ENCODE measurements at places on chromosomes 2 and 18.

- DNase-seq: no peak
Observed at GRCh38 chr2:101204400-101205115, 48.1 kb upstream of the CNOT11 start.

GRCh38 chr2:129759472-129760010 lies 219.9 kb upstream of the RAB6C start:
- no peak for DNase-seq

GRCh38 chr2:234771980-234772732 lies 179.7 kb upstream of the SH3BP4 start:
- DNase-seq: no peak

DNA sequence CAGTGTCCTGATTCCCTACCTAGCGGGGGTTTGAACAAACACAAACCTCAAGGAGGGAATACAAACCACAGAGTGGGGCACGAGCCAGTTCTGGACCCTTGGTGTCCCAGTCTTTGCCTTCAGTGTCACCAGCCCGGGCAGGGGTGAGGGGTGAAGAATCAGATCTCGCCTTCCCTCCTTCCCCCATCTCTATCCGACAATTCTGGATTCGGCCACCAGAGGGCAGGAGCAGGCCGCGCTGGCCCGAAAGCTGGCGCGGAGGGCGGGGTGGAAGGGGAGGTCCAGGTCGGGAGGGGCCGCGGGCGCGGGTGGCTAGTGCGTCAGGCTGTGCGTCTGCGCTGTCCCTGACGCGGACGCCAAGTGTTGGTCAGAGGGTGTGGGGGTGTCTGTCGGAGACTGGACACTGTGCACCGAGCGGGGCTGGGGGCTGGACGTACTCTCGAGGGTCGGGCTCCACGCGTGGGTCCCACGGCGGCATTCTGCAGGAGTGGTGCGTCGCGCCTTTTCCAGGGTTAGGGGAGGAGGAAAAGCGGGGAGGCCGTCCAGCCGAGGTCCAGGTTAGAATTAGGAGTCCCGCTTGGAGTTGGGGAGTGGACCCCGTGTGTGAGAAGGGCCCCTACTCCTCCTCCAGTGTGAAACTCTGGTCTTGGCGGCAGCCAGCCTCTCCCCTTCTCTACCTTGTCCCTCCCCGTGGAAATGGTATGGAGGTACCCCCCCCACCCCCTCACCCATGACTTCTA lies 2.9 kb upstream of the CRYBA2 start:
- DNase-seq: peak; percentile 62

DNA sequence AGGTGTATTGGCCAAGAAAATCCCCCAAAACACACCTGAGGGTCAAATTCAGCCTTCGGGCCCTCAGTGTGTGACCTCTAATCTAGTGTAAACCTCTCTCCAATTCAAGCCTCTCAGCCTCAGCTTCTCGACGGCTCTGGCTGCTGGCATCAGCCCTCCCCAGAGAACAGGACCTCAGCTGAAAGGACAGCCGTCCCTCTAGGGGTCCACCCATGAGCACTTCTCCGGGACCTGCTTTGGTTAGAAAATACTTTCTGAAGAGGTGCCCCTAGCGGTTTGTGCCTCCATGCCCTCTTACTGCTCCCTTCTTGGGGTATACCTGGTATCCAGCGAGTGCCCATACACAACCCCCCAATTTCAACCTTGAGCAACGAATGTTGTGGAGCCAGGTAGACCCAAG lies 48.8 kb downstream of the INHBB start:
- DNase-seq: no peak

DNA sequence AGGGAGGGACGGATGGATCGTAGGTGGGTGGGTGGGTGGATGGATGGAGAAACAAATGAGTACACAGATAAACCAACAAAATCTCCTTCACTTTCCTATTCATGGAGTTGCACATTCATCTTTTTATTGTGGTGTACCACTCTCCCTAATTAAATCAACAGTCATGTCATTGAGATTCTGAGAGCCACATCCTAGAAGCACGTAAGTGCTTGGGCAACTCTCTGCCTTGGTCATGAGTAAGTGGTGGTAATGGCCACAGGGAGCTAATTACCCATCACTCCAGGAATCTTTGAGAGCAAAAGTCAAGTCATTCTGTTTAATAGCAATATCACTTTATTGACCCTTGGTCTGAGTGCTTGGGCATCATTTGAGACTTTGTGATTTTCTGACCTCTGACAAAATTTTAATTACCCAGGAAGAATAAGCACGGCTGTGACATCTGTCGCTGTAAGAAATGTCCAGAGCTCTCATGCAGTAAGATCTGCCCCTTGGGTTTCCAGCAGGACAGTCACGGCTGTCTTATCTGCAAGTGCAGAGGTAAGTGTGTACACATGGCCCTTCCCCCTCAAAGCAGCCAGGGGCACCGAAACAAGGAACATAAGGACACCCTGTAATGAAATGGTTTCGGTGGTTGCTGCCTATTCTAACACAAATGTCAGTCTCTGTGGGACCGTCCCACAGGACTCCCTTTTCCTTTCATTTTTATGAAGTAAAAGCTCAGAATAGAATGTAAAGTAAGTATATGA lies 85.9 kb downstream of the FEZ2 start:
- no peak for DNase-seq

- DNase-seq: no peak
Observed at GRCh38 chr2:11550302-11550701, 16.5 kb downstream of the GREB1 start.

- DNase-seq: no peak
Observed at GRCh38 chr2:173159791-173160463, 84.3 kb downstream of the MAP3K20 start.

- no peak for DNase-seq
Observed at GRCh38 chr2:219620546-219620945, 6.9 kb upstream of the SLC4A3 start.

DNA sequence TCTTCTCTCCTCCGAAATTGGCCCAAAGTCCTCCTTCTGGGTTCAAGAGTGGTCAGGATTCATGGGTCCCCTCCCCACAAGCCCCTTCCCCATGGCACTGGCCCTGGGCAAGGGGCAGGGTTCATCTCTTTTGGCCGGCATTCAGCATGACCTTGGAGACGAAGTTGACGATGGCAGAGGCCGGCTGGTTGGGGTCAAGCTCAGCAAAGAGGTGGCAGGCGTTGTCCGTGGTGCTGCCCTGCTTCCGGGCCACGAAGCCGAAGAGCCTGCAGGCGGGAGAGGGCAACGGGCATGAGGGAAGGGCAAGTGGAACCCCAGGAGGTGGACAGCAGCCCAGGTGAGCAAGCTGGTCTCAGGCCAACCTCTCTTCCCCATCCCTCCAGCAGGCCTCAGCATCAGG lies 198.5 kb downstream of the TNS1 start:
- DNase-seq: no peak

DNA sequence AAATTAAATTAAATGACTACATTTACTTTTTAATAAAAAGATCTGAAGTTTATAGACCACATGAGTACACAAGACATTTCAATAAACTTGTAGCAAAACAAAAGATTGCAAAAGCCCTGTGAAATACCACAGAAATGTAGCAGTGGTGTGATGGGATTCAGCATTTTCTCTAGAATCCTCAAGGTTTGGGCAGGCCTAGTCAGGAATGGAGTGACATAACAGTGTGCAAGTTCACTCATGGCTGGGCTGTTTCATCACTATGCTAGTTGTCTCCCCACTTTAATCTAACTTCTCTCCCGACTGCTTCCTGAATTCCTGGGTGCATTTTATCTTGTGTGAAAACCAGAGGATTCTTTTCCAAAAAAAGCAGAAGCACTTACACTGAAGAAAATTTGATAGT lies 1089.9 kb upstream of the DDX18 start:
- no peak for DNase-seq

DNA sequence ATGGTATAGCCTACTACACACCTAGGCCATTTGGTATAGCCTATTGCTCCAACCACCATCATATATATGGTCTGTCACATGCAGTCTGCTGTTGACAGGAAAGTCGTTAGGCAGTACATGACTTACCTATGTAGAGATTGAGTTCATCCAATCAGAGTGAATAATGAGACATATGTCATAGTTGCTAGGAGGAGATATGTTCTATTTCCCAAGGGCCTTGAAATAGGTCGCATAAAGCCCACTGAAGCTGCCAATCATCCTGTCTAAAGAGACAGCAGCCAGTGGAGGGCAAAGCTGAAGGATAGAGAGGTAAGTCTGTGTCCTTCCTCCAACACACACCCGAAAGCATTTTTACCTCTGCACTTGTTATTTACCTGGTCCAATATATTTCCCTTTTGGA lies 263.4 kb downstream of the PTPRM start:
- no peak for DNase-seq

GRCh38 chr18:48409591-48410094 lies 460 bp upstream of the ZBTB7C start:
- no peak for DNase-seq

- no peak for DNase-seq
Observed at GRCh38 chr2:240086563-240086962, 33.2 kb upstream of the OR6B3 start.

- DNase-seq: no peak
Observed at GRCh38 chr2:63871864-63872263, 30.2 kb downstream of the UGP2 start.

- no peak for DNase-seq
Observed at GRCh38 chr2:237182422-237183123, 96.9 kb downstream of the COPS8 start.

GRCh38 chr2:216690853-216691741 lies 4.3 kb downstream of the IGFBP5 start:
- no peak for DNase-seq

GRCh38 chr18:76476665-76477561 lies 18.1 kb downstream of the ZNF516 start:
- DNase-seq: no peak

- DNase-seq: no peak
Observed at GRCh38 chr2:168002021-168002553, 245.3 kb downstream of the STK39 start.

GRCh38 chr2:162435676-162436075 lies 91.7 kb downstream of the GCA start:
- DNase-seq: no peak

GRCh38 chr2:205484764-205485163 lies 197.5 kb upstream of the NRP2 start:
- no peak for DNase-seq

- no peak for DNase-seq
Observed at GRCh38 chr2:221442128-221442527, 130.0 kb downstream of the EPHA4 start.

- DNase-seq: no peak
Observed at GRCh38 chr2:100865816-100866460, 46.0 kb downstream of the NPAS2 start.

DNA sequence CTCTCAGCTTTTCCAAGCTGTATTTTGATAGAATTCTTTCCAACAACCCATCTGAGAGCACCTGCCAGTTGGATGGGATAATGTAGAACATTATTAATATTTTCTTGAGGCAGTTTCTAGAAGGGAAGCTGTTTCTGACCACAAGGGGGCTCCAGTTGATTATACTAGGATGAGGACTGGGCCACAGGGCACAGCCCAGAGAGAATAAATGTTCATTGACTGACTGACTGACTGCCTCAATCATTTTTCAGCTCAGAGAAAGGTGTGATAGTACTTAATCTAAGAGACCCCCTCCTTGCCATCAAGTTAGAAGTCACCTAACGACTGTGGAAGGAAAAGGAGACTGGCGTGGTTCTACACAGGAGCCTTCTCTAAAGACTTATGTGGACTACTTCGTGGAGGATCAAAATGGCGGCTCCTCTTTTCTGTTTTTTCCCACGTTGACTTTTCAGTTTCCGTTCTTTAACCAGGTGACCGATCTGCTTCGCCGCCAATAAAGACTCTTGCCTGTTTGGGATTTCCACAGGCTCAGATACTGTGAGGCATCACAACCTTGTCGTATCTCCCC lies 31.9 kb upstream of the CREG2 start:
- DNase-seq: peak; percentile 18

DNA sequence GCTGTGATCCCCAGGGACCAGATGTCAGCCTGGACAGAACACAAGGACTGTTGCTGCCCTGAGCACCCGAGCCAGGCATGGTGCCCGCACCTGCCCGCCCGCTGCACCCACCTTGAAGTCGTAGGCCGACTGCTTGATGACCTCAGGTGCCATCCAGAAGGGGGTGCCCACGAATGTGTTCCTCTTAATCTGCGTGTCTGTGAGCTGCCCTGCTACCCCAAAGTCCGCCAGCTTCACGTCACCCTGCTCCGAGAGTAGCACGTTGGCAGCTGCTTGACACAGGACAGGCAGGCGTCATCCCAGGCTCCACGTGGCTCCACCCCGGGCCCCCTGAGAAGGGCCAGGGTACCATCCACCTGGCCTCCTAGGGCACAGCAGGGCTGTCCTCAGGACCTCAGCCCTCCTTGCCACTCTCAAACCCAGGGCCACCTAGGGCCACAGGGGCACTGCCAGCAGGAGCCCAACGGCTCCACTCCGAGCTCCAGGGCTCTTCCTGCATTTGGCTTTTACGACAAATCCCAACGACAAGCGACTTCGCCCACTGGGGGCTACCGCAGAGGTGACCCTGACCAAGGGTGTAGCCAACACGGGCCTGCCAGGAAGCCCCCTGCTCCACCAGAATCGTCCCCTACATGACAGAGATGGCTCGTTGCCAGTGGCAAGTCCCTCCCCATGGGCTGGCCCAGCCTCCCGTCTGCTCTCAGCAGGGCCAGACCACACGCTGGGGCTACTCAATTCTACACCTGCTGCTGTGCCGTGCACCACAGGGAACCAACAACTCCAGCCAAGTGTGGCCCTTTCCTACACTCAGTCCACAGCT lies 9.0 kb downstream of the STK25 start:
- no peak for DNase-seq

GRCh38 chr2:137800386-137800785 lies 163.9 kb upstream of the HNMT start:
- no peak for DNase-seq

DNA sequence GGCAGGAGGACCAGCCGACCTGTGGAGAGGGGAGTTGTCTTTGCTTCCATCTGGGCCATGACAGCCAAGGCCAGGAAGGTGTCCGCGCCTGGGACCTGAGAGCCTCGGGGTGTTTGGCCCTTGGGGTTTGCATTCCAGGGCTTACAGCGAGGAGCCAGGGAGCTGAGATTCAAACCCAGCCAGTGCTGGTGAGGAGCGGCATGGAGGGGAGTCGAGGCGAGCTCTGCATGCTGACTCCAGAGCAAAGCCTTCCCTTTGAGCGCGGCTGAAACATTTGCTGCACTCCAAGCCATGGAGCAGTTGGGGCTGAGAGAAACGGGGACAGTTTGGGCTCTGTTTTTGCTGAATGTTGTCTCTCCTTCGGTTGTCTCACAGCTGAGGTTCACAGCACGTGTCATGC lies 77.4 kb downstream of the TWIST2 start:
- DNase-seq: no peak

DNA sequence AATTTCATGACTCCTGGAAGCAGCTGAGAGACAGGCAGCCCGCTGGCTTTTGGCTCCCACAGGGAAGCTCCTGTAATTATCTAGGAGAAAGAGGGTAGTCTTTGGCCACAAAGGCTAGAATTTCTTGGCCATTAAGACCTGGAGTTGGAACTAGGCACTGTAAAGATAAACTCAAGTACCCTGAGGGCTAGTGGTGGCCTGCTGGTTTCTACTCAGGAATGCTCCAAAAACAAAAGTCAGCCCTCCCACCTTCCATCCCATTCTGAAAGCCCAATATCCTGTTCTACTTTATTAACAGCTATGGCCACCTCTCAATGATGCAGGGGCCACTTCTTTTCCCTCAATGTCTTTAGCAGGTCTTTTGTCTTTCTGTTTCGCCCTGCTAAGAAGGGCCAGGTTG lies 34.0 kb upstream of the CYP26B1 start:
- no peak for DNase-seq
